ENCODE measurements at places on chromosomes 2 and 18. TPM values are rescaled to one million over a fixed set of nuclear protein-coding genes. Genes with fewer than 3 reads are reported as not detected.

The HOXD4 gene
- total RNA-seq = 3.9 TPM

GRCh38 chr18:49566217-49566770 is 4.4 kb downstream of the LIPG start:
- DNase-seq = no peak

- no peak for DNase-seq
Measured at GRCh38 chr18:42094875-42095274, 139.8 kb downstream of the PIK3C3 start.

- no peak for DNase-seq
Measured at GRCh38 chr2:189015359-189015758, 41.2 kb downstream of the COL3A1 start.

DNA sequence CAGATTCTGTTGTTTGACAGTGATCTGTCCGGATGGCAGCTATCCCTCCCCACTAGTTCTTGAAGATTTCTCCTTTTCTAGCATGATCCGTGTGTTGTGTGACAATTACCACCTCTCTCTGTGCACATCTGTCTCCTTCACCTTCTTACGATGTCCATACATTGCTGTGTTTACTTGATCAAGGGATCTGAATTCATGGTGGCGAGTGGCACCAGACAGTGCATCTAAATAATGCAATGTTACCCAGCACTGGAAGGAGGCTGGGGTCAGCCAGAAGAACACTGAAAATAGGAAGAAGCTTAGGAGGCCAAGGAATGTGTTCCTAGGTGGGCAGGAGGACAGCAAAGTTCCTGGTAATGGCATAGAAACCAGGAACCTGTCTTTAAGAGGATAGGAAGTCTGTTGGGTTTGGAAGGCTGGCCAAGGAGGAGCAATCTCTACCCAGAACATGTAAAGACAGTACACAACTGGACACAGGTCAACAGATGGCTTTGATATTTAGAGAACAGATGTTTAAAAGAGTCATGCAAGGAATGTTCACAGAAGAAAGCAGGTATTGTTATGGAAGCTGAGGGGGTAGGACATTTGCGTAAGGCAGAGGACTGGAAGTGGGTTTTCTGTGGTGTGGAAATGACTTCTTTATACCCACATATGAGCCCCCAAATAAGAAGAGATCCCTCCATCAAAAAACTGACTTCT is 126.4 kb downstream of the HRH4 start:
- no peak for DNase-seq

DNA sequence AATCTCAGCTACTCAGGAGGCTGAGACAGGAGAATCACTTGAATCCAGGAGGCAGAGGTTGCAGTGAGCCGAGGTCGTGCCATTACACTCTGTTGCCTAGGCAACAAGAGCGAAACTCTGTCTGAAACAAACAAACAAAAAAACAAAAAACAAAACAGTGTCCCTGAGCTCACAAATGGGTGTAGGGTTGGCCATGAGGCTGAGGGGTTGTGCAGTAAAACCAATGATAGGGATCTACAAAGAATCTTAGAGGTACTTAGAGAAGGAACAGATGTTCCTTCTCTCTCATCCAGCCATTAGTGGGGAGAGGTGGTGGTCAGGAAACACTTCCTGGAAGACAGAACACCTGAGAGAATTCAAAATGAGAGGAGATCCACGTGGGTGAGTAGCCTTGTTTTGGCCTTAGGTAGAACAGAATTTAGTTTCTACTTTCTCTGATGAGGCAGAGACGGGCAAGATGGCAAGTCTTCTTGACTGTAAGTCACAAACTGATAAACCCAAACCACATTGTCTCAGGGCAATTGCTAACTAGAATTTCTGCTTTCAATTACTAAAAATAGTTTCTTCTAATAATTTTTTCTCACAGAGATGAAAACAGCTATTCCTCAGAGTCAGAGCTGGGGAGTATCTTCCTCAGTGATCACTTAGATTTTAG is 61.5 kb upstream of the PPM1B start:
- no peak for DNase-seq
